ENCODE measurements at places on chromosomes 12 and 14.

DNA sequence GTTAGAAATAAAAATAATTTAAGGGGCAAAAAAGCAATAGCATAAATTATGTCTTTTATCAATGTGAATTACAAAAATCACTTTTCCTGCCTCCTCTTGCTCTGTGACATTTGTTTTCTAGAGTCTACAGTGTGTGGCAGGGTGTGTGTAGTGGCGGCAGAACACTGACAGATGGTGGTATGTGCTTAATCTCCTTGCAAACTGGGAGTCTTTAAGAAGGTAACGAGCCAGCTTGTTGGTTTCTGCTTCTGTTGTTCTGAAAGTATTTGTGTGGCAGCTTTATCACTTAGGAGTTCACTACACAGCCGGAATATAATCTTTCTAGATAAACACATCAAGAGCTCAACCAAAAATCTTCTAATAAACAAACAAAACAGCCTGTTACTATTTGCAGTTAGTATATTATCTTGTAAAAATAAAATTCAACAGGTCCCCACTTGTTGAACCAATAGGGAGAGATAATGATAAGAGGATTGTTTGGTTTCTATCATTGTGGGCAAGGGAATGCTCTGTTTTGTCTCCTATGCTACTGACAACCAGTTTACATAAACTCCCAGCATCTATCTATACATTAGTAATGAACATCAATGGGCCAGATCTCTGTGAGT, 13.0 kb downstream of the CDKL1 start:
- DNase-seq: no peak

DNA sequence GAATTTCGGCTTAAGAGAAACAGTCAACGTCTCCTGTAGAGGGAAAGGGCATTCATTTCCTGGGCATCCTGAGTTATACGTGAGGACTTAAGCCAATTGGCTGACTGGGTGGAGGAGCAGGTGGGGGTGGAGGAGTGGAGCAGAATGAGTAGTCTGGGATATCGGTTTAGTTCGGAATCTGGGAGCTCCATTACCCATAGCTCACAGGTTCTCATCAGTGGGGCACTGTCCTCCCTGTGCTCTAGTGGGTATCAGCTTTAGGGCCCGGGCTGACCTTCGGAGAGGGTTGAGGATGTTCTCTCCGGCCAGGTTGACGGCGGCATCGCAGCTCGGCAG, 704 bp downstream of the SDR39U1 start:
- no peak for DNase-seq

DNA sequence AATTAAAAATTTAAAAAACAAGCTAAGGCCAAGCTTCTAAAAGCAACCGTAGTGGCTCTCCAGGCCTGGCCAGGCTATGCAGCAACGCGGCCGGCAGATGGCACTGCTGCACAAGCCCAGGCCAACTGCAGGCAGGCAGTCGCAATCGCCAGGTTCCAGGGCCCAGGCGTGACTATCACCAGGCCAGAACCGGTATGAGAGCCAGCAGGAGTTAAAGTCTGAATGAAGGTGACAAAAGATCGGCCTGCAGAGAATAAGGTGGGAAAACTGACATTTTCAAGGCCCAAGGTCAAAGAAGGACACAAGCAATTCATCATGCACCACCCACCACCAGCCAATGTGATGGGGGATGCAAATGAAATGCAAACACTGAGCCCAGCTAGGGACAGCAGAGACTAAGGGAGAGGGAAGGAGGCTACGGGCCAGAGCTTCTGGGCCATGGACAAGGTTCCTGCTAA, 43.6 kb upstream of the ANO2 start:
- peak; percentile 76 for DNase-seq

DNA sequence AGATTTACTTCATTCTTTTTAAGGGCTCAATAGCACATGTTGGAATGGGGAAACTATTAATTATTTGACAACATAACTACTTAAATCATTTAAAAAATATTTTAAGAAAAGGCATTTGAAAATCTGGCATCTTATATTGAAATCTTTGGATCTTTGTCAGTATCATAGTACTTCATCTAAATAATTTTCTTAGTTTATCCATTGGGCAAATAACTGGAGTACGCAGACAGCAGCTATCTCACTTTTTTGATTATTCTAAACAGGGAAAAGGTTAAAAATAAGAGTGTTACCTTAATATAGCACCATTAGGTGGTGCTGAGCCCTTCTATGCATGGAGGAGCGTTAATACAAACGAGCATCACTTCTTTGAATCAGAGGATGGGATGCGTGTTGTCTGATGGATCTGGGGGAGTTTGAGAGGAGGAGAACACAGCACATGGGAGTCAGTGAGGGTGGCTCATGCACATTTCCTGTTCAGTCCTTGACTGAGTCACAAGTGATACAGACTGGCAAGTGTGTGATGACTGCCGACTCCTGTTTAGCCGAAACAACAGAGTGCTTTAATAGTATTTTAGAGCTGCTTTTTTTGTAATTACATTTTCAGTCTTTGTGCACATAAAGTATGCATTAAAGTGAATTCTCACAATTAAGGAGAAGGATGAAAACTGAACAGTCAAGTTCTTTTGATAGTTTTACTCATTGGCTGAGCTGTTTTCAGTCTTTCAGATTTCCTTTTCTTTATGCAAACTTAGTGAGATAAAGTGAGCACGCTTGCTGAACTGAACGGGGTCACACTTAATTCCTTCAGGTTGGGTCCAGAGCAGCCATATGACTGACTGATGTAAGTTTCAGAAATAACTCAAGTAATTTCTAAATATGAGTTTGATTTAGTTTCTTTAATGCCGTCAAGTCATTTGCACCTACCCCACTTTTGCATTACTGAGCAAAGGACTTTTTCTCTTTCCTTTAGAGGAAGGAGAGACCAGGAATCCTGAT, 92.7 kb downstream of the DIP2B start:
- peak; percentile 32 for DNase-seq

- DNase-seq: no peak
These were observed 1.6 kb upstream of the RNF34 start for GRCh38 chr12:121398355-121398754.

DNA sequence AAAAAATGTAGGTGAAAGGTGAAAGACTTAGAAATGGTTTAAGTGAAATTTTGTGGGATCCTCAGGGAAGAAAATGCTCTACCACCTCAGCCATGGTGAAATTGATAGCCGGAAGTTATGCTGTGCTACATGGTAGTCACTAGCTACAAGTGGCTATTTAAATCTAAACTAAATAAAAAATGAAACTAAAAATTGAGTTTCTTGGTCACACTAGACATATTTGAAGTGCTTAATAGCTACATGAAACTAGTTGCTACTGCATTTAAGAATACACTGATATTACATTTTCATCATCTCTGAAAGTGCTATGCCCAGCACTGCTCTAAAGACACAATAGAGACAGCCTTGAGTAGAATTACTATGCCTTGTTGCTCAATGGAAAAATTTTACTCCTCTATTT, 10.3 kb upstream of the SLCO1B3 start:
- no peak for DNase-seq

DNA sequence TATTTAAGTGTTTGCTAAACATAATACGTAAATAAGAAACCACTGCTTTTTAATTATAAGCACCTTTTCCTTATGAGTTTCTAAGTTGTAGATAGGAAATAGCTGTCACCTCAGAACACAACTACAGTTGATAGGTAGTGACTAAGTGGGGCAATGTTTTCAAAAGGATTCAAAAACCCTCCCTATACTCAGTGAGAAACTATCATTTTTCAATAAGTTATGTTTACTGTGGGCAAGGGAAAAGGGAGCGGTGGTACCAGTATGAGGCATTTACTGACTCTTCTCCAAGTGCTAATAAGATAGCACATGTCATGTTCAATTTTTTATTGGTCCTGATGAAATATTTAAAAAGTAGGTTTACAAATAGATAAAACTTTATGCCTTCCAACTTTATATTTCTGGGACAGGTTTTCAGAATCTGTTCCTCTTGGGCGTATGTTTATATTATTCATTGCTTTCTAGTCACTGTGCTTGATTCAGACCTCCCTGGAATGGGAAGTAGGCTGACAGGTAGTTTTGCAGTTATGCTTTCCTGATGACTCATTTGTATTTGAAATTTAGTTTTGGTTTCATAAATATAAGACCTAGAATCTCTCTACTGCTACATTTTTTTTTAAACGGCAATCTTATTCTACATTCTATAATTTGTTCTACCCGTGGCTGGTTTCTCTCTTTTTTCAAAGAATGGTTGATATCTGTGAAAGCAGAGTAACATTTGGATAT, 153.1 kb downstream of the TMEM117 start:
- no peak for DNase-seq

- DNase-seq: no peak
These were observed 193.5 kb upstream of the PLEKHG7 start for GRCh38 chr12:92509156-92509738.

DNA sequence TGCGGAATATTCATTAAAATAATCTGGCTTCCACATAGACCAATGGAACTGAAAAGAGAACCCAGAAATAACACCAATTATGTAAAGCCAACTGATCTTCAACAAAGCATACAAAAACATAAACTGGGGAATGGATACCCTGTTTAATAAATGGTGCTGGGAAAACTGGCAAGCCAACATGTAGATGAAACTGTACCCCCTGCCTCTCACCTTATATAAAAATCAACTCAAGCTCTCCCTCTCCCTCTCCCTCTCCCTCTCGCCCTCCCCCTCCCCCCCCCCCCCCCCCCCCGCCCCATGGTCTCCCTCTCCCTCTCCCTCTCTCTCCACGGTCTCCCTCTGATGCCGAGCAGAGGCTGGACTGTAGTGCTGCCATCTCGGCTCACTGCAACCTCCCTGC, 13.1 kb upstream of the SPTSSA start:
- DNase-seq: no peak

DNA sequence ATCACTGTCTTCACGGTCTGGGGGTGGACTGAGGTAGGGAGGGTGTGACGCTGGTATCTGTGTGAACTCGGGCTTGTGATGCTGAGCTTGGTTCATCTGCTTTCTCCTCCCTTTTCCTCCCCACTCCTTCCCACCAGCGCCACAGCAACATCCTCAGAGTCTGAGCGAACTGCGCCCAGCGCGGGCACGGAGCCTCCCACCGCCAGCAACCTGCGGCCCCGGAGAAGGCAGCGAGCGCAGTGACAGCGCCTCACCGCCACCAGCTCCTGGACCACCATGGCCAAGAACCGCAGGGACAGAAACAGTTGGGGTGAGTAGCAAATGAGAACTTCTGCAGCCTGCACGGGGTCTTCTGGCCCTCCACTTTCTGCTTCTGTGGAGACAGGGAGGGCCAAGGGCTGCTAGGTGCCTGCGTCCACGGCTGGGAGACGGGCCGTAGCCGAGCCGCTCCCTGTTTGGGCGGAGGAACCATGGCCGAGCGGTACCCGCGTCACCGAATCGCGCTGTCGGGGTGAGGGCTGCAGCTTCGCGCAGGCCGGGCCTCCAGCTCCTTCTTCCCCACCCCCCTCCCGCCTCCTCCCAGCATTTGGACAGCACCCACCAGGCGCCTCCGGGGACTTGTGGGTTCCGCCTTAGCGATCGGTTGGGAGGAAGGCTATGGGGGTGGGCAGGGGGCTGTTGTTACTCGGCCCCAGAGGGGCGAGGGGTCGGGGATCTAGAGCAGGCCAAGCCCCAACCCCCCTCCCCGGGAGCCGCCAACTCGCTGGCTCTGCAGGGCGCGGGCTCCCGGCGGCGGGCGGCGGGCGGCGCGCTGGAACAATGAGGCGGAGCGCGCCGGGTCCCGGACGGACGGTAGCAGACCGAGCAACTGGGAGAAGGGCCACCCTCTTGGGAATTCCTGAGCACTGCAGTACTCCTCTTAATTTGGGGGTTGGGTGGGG, at the start of gene ATL1:
ATL1 (plus strand) TSS at position 156 of the 941 bp plus-strand sequence; CDS start at position 277, 121 bp downstream.
- DNase-seq: peak; percentile 49

GRCh38 chr14:51290132-51290531, 50.1 kb downstream of the TMX1 start:
- no peak for DNase-seq

- DNase-seq: no peak
These were observed 33.2 kb downstream of the TMEM30B start for GRCh38 chr14:61247935-61248334.

DNA sequence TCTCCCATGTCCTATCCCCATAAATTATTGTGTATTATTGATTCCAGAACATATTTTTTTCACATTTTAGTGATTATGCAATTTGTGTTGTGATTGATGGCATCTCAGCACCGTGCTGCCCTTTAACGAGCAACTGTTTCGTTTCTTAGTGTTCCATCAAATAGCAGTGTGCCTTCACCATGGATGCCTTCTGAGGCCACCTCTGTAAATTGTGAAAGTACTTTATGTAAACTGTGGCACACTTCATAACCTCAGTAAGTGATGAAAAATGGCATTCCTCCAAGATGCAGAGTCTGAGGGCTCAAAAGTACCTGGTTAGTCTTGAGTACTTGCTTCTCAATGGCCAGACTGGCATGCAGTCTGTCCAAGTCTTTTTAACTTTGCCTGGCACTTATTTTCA, 8.2 kb downstream of the CHST11 start:
- no peak for DNase-seq

DNA sequence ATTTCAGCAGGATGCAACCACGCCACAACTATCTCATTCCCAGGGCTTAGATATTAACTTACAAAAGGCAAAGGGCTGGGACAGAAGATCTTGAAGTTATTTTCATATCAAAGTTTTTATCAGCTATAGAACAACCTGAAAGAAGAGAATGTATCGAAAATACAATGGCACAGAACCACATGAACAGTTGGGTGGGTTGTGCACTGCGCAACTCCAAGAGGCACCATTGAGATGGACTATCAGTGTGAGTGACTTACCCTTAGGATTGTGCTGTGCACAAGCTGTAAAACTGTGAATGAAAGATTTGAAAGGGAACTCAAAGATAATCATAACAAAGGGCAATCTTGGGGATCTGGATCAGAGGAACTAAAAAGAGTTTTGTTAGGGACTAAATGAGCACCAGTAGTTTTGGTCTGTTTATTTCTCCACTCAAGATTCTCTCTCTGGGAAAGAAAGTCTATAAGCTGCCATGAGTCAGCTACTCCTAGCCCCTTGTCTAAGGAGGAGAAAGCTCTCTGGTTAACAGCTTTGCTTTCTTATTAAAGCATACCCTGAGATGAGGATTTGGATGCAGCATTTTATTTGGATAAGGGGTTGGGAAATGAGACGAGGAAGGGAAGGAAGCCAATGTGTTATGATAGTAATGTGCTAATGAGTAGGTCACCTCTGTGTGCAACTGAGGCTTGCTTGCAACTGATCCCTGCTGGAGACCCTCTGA, 62.2 kb downstream of the TBX5 start:
- no peak for DNase-seq

GRCh38 chr12:38342444-38342843, 25.9 kb downstream of the ALG10B start:
- no peak for DNase-seq

GRCh38 chr12:90652280-90652679, 302.7 kb downstream of the CCER1 start:
- DNase-seq: no peak

GRCh38 chr12:76384560-76384959, 36.3 kb upstream of the BBS10 start:
- no peak for DNase-seq

- DNase-seq: no peak
These were observed 100.0 kb downstream of the ARF6 start for GRCh38 chr14:49992901-49993339.

- DNase-seq: no peak
These were observed 393 bp downstream of the SYT1 start for GRCh38 chr12:78864870-78865463.

Measured in activated T-cell treated with anti-CD3 and anti-CD28 coated beads, Interleukin-2, amount 50 U/mL, for 1 hour (primary cell).